Activated naive CD4-positive, alpha-beta T cell treated with anti-CD3 and anti-CD28 coated beads, Interleukin-2, amount 10 ng/mL, durations not matched to agents 5 hours and 36 hours (primary cell): ENCODE measurements at places on chromosomes 2 and 18. TPM values are rescaled to one million over a fixed set of nuclear protein-coding genes. Genes with fewer than 3 reads are reported as not detected.

PARD6G gene
- total RNA-seq, result 0.46 TPM

DSG4 gene
- total RNA-seq, result not detected

ANKRD30B gene
- not detected for total RNA-seq

KCNS3 gene
- not detected for total RNA-seq

PLA2R1 gene
- total RNA-seq, result not detected

UGT1A5 gene
- not detected for total RNA-seq
